ENCODE measurements at places on chromosomes 1 and 21. TPM values are rescaled to one million over a fixed set of nuclear protein-coding genes. Genes with fewer than 3 reads are reported as not detected.
A peak's percentile ranks its signal among the peaks of the same experiment; 100 is the strongest.

Gene FCAMR
- polyA plus RNA-seq: not detected

- H3K4me3 ChIP-seq: no peak overlapping the region
- H3K4me1 ChIP-seq: no peaks in the 10 kb centered on the region
- no peak for DNase-seq
Observed at GRCh38 chr1:200909757-200910239, 15.1 kb downstream of the INAVA start.

DNA sequence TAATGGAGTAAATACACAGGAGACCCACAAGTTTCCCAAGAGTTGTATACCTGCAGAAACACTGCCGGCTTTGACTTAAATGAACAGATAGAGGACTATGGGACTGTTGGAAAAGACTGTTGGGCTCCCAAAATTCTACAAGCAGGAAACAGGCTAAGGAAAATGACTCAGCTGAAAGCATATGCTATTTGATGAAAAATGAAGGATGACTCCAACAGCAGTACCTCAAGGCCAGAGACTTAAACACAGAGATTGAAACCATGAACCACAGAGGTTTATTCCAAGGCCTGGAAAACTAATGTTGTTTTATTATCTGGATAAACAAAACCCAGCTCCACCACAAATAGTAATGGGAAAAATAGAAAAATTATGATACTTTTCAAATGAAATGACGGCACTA lies 187.7 kb downstream of the TNFSF18 start:
- H3K36me3 ChIP-seq: no peaks in the 10 kb centered on the region
- no peaks in the 10 kb centered on the region for H3K4me1 ChIP-seq
- H3K27me3 ChIP-seq: no peaks in the 10 kb centered on the region
- peak; percentile 34 for DNase-seq
- H3K4me3 ChIP-seq: no peak overlapping the region
- H3K27ac ChIP-seq: no peak overlapping the region

DNA sequence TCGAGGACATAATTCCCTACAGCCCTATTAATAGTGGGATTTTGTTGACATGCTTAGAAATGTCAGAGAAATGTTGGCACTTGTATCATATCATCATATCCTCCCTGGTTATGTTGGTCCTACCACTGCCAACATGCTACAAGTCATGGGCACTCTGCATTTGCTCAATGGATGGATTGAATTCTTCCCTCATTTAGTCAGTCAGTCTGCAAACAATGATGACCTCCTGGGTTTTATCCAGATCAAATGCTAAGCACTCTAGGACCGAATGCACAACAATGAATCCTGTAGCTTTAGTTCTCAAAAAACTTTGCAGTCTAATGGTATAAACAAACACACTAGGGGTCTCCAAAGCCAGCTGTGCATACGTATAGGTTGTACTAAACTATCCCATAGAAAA lies 357.2 kb upstream of the DPYD start:
- no peaks in the 10 kb centered on the region for H3K27me3 ChIP-seq
- DNase-seq: no peak
- no peaks in the 10 kb centered on the region for H3K36me3 ChIP-seq
- H3K4me3 ChIP-seq: no peak overlapping the region
- peaks cover 2% of the 10 kb centered on the region for H3K4me1 ChIP-seq
- H3K27ac ChIP-seq: no peak overlapping the region

Gene CTXND2
- not detected for polyA plus RNA-seq

GRCh38 chr1:166197141-166197540 lies 30.3 kb upstream of the FAM78B start:
- H3K27me3 ChIP-seq: no peaks in the 10 kb centered on the region
- H3K36me3 ChIP-seq: no peaks in the 10 kb centered on the region
- H3K27ac ChIP-seq: no peak overlapping the region
- no peak for DNase-seq
- no peaks in the 10 kb centered on the region for H3K4me1 ChIP-seq

- H3K4me3 ChIP-seq: no peak overlapping the region
- H3K4me1 ChIP-seq: peaks cover 26% of the 10 kb centered on the region
- DNase-seq: no peak
- H3K36me3 ChIP-seq: no peaks in the 10 kb centered on the region
Observed at GRCh38 chr1:178646821-178647220, 78.2 kb upstream of the RALGPS2 start.

DNA sequence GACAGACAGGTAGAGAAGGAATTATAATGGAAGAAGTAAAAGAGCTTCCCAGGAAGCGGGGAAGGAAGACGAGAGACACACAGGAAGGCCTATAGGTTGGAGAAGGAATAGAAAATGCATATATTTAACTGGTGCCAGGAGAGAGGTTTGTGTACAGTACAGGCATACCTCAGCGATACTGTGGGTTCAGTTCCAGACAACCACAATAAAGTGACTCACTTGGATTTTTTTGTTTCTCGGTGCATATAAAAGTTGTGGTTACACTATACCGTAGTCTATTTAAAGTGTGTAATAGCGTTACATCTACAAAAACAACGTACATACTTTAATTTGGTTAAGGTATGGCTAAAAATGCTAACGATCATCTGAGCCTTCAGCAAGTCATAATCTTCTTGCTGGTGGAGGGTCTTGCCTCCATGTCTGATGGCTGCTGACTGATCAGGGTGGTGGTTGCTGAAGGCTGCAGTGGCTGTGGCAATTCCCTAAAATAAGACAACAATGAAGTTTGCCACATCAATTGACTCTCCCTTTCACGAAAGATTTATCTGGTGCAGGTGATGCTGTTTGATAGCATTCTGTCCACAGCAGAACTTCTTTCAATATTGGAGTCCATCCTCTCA lies 16.0 kb downstream of the YARS1 start:
- peaks cover 30% of the 10 kb centered on the region for H3K36me3 ChIP-seq
- DNase-seq: peak; percentile 90
- no peaks in the 10 kb centered on the region for H3K27me3 ChIP-seq
- no peak overlapping the region for H3K4me3 ChIP-seq
- H3K27ac ChIP-seq: peak overlapping the region; percentile 21
- peaks cover 18% of the 10 kb centered on the region for H3K4me1 ChIP-seq

- H3K4me3 ChIP-seq: peak overlapping the region; percentile 20
- peaks cover 42% of the 10 kb centered on the region for H3K27me3 ChIP-seq
- H3K4me1 ChIP-seq: no peaks in the 10 kb centered on the region
- peak; percentile 69 for DNase-seq
- H3K36me3 ChIP-seq: no peaks in the 10 kb centered on the region
Observed at GRCh38 chr1:46442317-46443161, 47.1 kb upstream of the DMBX1 start.
